ENCODE measurements at places on chromosomes 7 and 10.

GRCh38 chr10:98323221-98324164, 55.5 kb upstream of the LOXL4 start:
- ATAC-seq = peak; percentile 78

- ATAC-seq = no peak
Observed at GRCh38 chr7:1021366-1021765, 23.0 kb upstream of the GPR146 start.

DNA sequence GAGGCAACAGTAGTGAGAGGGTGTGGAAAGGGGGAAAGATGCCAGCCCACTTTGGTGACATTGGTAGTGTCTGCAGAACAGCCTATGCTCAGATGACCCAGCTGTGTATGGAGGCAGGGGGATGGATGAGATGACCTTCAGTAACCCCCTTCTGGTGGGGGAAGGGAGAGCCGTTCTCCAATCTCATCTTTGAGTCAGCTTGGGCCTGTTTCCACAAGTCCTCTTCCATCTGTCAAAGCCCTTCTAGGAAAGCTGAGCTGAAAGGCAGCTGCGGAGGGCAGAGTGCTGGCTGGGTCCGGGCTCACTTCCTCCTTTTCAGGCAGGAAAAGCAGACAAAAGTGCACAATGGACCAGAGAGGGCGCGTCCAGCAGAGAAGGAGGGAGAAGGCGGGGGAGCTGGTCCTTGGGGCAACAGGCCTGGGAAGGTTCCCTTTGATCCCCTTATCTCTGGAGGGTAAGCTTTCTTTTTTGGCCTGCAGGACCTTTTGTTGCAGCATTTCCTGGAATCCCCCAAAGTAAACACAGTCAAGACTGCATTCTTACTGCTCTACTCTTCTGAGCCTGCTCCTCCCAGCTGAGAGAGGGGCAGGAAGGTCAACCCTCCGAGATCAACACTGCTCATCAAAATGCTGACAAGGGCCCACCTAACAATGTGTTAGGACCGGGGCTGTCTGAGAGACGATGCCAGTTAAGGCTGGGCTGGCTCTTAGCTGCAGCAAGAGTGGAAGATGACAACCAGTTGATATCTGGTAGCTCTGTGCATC, 1.2 kb upstream of the LRMDA start:
- ATAC-seq = no peak

- ATAC-seq = no peak
Observed at GRCh38 chr10:70433581-70434280, 7.8 kb downstream of the NODAL start.
